A673 (cell line): ENCODE measurements at places on chromosomes 7 and 10.

- no peak for DNase-seq
These were observed 95.3 kb downstream of the CUX1 start for GRCh38 chr7:101912716-101913110.

- DNase-seq, result no peak
These were observed 103.0 kb upstream of the KLF6 start for GRCh38 chr10:3887885-3888476.

DNA sequence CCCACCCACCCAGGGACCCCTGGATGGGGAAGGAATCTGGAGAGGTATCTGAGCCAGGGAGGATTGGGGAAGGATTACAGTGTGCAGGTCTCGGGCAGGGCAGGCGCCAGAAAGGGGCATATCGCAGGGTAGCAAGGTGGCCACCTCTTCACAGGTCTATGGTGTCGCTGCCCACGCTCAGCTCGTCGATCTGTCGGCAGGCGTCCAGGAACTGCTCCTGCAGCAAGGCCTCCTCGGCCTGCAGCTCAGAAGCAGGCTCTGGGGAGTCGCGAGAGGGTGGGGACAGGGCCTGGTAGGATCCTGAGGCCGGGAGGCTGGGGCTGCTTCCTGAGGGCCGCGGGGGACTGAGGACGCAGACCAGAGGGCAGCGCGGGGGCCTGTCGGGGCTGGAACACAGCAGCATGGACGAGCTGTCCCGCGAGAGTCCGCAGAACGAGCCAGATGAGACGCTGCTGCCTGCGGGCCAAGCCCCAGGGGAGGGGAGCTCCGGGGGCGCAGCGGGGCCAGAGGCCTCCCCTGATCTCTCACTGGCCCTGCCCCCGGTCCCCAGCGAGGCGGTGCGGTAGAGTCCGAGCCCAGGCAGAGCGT is 7.1 kb upstream of the RBM28 start:
- DNase-seq, result no peak

DNA sequence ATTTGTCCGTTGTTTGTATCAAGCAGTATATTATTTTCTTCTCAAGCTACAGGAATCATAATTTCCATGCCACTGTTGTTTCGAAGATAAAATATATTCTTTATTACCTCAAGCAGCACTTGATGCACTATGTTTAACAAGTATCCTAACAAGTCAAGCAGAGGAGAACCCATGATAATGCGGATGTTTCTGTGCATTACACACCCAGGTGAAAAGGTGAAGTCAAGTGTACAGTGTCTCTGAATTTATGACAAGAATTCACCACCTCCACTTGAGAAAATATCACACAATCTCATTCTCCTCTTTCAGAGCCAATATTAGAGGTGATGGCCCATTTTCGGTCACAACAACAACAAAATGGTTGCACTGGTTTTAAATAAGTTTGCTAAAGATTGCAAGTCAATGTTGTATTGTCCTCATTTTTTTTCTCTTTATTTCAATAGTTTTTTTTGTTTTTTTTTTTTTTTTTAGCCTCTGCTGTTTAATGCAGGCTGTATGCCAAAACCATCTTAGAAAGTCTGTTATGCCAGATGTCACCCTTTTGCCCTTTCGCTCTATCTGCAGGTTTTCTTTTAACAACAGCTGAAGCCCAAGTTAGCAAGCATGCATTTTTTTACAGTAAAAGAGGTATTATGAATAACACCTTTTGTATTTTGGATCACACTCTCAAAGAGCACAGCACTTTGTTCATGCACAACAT is 568.7 kb upstream of the LRRN3 start:
- no peak for DNase-seq

- DNase-seq, result no peak
These were observed 344.0 kb downstream of the ARL4A start for GRCh38 chr7:13031468-13031867.

GRCh38 chr10:61836888-61837754 is 64.4 kb upstream of the ARID5B start:
- peak; percentile 73 for DNase-seq

DNA sequence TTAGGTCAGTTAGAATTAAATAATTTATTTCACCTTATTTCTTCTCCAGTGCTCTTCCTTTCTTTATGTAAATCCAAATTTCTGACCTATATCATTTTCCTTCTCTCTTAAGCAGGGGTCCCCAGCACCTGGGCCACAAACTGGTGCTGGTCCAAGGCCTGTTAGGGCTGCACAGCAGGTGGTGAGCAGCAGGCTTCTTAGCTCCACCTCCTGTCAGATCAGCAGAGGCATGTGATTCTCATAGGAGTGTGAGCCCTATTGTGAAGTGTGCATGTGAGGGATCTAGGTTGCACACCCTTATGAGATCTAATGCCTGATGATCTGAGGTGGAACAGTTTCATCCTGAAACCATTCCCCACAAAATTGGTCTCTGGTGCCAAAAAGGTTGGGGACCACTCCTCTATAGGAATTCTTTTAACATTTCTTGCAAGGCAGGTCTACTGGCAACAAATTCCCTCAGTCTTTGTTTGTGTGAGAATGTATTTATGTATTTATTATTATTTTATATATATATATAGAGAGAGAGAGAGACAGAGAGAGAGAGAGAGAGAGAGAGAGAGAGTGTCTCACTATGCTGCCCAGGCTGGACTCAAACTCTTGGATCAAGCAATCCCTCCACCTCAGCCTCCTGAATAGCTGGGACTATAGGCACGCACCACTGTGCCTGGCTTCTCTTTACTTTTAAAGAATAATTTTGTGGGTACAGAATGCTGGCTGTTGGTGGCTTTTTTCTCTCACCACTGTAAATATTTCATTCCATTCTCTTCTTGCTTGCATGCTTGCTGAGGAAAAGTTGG is 4.3 kb upstream of the ABCC2 start:
- DNase-seq, result peak; percentile 66

GRCh38 chr10:28930514-28931495 is 253.5 kb downstream of the BAMBI start:
- no peak for DNase-seq

DNA sequence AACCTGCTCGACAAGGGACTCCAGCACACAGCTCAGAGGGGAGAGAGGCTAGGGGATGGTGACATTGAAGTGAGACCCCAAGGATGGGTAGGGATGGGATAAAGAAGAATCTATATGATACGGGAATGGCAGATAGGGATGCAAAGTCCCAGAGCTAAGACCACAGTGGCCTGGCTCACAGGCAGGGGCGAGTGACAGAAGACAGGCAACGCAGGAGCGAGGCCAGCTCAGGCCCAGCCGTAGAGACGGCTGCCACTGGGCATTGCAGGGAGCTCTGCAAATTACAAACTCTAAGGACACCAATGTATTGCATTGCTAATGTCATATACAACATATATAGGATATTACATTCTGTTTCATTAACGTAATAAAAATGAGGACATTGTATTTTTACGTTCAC is 131.4 kb downstream of the TCERG1L start:
- no peak for DNase-seq
